NCI-H1092 treated with DMSO at 0.1 percent for 48 hours (cell line): ENCODE measurements at places on chromosomes 4 and X.
A peak's percentile ranks its signal among the peaks of the same experiment; 100 is the strongest.

DNA sequence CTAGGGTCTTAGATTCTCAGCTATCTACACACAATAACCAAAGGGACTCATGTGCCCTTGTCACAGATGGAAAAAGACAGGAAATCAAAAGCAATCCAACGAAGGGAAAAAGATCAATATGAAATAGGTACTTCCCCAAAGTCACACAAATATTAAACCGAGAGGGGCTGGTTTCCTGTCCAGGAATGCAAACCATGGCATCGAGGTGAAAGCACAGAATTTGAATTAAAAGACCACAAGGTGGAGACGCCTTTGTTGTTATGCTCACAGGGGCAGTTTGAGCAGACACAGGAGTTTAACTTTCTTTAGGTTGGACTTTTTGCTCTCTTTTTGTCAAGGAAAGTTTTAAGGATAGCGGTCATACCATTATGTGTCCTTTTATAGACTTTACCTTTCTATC, 14.3 kb downstream of the H2BW1 start:
- no peak for DNase-seq

GRCh38 chr4:36173905-36174304, 70.4 kb downstream of the ARAP2 start:
- DNase-seq = no peak

DNA sequence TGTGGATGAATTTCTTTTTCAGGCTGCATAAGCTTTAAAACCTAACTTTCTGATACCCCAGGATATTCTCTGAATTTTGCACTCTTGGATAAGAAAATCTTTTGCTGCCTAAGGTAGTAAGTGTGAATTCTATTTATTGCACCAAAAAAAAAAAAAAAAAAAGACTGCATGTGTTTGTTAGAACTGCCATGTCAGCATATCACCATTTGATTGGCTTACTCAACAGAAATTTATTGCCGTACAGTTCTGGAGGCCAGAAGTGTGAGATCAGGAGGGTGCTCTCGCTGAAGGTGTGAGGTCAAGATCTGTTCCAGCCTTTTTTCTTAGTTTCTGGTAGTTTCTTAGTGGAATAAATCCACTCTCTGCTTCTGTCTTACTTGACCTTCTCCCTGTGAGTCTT, 1250.0 kb upstream of the PRKX start:
- DNase-seq = no peak

DNA sequence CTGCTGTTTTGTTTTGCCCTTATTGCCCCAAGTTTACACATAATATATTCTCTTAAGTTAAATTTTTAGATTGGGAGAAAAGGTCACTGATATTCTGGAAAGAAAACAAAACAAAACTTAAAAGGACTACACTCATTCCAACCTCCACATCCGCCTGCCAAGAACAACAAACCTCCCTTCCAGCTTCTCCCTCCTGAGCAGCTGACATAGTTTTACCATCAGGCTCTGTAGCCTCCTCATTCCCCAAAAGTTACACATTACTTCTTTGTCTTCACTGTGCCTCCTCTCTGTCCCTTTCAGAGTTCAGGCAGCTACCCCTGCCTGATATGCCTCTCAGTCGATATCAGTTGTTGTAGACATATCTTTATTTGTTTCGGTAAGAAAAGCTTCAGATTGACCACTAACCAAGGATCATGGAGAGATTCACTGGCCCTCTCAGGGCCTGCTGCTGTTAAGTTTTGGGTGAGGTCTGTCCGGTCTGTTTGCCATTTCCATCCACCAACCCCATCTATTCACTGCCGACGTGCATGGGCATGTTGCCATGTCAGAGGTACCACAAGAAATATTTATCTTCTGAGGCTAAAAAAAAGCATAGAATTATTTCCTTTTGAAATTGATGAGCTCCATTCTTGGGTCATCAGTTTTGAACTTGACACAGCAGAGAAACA, 164.1 kb downstream of the GASK1B start:
- DNase-seq = no peak

DNA sequence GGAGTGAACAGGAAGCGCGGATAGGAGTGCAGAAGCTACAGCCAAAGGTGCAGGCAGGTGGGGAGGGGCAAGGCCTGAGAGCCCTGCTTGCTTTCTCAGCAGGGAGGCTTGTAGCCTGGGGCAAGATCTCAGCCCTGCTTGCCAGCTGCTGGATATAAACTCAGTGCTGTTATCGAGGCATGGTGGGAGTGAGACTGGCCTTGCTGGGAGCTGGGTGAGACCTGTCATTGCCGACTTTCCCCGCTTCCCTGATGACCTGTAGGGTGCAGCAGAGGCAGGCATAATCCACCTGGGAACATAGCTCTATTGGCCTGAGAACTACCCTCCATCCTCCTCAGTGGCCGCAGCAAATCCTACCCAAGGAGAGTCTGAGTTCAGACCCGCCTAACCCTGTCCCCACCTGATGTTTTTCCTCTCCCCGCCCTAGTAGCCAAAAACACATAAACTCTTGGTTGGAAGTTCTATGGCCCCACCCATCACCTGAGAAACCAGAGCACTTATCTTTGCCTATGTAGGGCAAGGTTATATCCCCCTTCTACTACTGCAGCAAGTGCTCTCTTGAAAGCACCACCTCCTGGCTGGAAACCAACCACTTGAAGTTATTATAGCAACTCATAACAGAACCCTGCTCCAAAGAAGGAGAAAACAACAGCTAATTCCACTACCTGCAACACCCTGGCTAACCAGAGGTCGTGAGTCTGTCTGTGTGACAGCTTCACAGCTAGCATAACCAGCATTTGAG, 80.7 kb downstream of the FHIP1A start:
- DNase-seq = no peak

DNA sequence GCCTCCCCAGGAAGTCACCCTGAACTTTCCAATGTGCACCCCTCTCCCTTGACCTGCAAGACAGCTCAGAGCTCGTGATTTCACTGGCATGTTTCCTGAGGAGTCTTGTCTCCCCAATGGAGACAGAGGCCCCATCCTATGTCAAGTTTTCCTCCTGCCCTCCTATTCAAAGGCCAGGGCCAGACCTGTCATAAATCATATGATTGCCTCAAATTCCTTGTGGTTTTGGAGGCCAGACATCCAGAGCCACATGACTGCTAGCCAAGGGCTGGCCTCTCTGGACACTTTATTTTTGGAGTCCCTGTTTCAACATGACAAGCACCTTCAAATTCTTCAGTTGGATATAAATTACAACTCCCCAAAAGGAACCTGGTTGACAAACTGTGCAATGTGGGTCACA, 76.0 kb upstream of the TFDP3 start:
- DNase-seq = no peak

DNA sequence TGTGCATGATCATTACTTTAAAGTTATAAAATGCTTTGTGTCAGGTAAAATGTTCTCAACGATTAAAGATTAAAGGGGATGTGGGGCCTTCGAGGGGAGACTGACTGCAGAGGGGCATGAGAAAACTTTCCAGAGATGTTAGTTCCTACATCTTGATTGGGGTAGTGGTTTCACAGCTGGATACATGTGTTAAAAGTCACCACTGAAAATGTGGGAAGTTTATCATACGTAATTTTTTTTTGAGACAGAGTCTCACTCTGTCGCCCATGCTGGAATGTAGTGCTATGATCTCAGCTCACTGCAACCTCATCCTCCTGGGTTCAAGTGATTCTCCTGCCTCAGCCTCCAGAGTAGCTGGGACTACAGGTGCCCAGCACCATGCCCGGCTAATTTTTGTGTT, 79.5 kb downstream of the RBM47 start:
- no peak for DNase-seq

GRCh38 chr4:11908712-11909111, 480.0 kb upstream of the HS3ST1 start:
- DNase-seq = no peak

DNA sequence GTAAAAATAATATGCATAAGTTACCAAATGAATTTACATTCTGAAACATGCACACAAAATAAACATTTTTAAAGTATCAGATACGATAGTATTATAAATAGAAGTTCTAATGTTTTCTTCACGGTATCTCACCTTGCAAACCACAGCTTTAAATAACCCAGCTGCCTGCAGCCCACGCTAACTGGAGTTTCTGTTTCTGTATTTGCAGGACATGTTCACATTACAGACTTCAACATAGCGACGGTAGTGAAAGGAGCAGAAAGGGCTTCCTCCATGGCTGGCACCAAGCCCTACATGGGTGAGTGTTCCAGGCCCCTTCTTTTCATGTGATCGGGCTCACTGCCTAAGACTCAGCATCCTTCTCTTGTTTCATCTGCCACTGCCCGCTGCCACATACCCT, 291.7 kb downstream of the EVC2 start:
- no peak for DNase-seq

- DNase-seq = no peak
These were observed 245.3 kb downstream of the HS3ST1 start for GRCh38 chr4:11183356-11183740.

GRCh38 chr4:173834151-173834550, 304.1 kb upstream of the HAND2 start:
- no peak for DNase-seq

- DNase-seq = no peak
These were observed 204.6 kb downstream of the RBM46 start for GRCh38 chr4:154985673-154986072.

DNA sequence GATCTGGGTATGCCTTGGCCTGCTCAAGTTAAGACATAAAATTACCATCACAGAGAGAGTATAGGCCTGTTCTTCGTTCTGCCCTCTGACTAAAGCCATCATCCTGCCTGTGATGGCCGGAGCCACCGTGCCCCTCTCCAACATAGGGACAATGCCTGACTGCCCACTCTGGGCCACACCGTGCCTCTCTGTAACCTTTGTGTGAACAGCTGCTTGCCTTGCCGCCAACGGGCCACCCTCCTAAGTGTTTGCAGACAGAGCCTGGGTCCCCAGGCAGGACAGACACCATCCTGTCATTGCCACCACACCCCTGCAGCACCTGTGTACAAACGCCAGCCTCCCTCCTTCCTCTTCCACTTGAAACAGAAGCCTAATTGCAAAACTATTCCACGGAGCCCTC, 298.7 kb upstream of the TENM3 start:
- DNase-seq = peak; percentile 34
